ENCODE measurements at places on chromosomes 12 and 14. TPM values are rescaled to one million over a fixed set of nuclear protein-coding genes. Genes with fewer than 3 reads are reported as not detected.

NKX2-8 gene
- polyA plus RNA-seq, result 0.32 TPM

TAS2R42 gene
- polyA plus RNA-seq, result not detected

- H3K4me3 ChIP-seq, result no peak overlapping the region
- H3K27ac ChIP-seq, result no peak overlapping the region
- no peaks in the 10 kb centered on the region for H3K4me1 ChIP-seq
- no peak for DNase-seq
- no peaks in the 10 kb centered on the region for H3K27me3 ChIP-seq
These were observed 341.8 kb downstream of the FSCB start for GRCh38 chr14:44165286-44165685.

DNA sequence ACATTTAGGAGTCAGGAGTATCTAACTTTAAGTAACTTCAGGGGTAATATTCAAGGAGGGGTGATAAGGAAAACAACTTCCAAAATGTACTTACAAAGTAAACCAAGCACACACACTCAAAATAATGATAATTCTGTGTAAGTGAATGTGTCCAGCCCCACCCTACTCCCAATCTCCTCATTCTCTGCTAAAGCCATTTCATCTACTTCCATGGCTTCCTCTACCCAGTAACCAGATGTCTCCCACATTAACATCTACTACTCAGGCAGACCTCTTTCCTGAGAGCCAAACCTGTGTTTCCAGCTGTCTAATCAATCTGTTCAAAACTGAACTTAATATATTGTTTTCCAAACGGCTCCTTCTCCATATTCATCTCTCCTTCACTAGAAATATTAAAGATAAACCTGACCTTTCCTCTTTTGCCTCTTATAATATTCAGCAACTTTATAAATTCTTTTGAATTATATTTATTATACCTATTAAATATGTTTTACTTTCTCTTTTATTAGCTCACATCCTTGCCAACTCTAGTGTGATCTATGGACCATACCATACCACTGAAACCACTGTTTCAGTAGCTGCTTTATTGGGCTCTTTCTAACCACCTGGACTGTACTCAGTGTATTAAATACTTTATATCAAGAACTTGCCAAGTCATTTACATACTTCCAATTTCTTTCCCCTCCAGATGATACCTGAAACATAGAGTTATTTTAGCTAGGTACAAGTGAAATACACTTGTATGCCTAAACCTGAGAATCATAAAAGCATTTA, 170.7 kb downstream of the PPFIA2 start:
- H3K36me3 ChIP-seq, result no peaks in the 10 kb centered on the region
- no peak overlapping the region for H3K27ac ChIP-seq
- DNase-seq, result no peak
- H3K4me3 ChIP-seq, result no peak overlapping the region
- H3K27me3 ChIP-seq, result no peaks in the 10 kb centered on the region
- no peaks in the 10 kb centered on the region for H3K4me1 ChIP-seq

DNA sequence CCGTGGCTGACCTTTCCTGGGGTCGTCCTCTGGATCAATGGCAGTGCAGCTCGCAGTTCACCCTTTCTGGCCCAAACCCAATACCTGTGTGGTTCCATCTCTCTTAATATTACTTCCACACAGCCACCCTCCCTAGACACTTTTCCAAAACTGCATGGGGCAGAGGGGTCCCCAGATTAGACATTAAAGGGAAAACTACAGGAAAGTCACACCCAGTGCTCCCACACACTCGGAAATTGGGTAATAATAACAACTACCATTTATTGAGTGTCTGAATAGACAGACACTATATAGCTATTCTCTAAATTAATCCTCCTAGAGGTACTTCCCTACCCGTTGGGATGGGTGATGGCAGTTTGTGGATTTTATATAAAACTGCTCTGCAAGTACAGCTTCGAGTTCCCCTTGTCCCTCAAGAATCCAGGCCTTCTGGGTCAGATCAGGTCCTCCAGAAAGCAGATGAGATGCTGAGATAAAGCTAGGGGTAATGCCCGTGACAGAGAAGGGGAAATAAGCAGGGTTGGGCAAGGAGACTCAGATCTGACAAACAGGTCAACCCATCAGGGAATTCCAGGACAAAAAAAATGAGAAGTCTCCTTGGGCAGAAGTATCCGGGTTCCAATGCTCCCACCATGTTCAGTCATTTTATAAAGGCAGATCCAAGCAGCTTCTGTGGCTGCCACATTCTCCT, 795 bp upstream of the PXN start:
- H3K36me3 ChIP-seq, result peaks cover 28% of the 10 kb centered on the region
- no peak overlapping the region for H3K4me3 ChIP-seq
- DNase-seq, result no peak
- no peak overlapping the region for H3K27ac ChIP-seq
- H3K4me1 ChIP-seq, result peaks cover 24% of the 10 kb centered on the region
- no peaks in the 10 kb centered on the region for H3K27me3 ChIP-seq

Data from keratinocyte (primary cell).